ENCODE measurements at places on chromosomes 16 and 17.
A peak's percentile ranks its signal among the peaks of the same experiment; 100 is the strongest.

- DNase-seq = no peak
These were observed 11.8 kb downstream of the ASPHD1 start for GRCh38 chr16:29912087-29912486.

- no peak for DNase-seq
These were observed 30.7 kb downstream of the ELAC2 start for GRCh38 chr17:12987120-12987519.

DNA sequence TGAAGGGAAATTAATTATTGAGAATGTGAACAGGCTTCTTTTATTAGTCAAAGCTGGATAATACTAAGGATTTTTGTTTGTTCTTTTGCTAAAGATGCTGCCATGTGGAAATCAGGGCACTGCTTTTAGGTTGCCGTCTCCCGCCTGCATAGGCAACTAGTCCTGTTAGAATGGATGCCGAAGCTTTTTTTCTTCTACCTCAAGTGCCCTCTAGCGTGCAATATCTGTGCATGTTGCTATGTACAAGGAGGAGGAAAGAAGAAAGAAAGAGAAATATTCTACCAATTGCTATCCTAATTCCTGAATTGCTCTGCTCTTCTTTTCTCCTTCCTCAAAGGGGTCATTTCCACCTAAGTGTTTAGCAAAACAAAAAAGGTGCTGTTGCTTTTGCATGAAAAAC lies 5.2 kb upstream of the CDH8 start:
- no peak for DNase-seq

- DNase-seq = no peak
These were observed 467.1 kb downstream of the WWOX start for GRCh38 chr16:78566397-78567073.

- no peak for DNase-seq
These were observed 58.3 kb downstream of the RBFOX1 start for GRCh38 chr16:7390974-7391373.

GRCh38 chr16:4273858-4274311 lies 1.1 kb upstream of the TFAP4 start:
- DNase-seq = no peak

DNA sequence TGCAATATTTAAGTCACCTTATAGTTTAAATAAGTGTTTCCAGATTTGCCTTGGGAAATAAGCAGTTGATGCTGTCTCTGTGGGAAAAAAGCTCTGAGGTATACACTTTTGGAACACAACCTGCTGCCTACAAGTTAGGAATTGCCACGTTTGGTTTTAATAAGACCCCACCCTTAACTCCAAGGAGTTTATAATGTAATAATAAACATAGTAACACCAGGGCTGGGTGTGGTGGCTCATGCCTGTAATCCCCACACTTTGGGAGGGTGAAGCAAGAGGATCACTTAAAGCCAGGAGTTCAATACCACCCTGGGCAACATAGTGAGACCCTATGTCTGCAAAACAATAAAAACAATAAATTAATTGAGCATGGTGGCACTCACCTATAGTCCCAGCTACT lies 15.9 kb upstream of the SMG1 start:
- DNase-seq = no peak

DNA sequence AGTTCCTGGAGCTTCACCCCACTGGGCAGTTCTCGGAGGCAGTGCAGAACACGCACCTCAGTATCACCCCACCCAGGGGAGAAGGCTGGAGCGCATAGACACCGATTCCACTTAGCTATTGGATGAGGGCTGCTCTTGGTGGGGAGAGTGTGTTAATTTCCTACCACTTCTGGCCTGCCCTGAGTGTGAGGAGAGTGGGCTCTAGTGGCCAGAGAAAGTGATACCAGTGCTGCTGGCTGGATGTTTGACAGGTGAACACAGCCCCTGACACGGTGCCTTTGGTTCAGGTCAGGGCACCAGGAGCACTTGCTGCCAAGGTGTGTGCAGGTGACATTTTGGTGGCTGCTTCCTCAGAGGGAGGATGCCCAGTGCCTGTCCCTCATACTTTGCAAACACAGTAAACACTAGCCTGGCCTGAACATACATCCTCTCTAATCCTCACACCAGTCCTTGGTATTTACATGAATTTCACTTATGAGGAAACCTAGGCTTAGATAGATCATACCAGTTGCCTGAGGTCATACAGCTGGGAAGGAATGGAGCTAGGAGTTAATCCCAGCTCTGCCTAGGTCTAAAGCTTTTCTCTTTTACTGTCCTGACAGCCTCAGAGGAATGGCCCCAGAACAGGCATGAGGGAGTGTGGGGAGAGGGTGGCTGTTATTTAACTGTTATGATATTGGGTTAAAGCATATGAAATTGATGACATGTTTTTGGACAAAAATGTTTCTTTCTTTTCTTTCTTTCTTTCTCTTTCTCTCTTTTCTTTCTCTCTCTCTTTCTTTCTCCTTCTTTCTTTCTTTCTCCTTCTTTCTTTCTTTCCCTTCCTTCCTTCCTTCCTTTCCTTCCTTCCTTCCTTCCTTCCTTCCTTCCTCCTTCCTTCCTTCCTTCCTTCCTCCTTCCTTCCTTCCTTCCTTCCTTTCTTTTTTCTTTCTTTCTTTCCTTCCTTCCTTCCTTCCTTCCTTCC lies 21.0 kb upstream of the ITGAX start:
- DNase-seq = no peak

DNA sequence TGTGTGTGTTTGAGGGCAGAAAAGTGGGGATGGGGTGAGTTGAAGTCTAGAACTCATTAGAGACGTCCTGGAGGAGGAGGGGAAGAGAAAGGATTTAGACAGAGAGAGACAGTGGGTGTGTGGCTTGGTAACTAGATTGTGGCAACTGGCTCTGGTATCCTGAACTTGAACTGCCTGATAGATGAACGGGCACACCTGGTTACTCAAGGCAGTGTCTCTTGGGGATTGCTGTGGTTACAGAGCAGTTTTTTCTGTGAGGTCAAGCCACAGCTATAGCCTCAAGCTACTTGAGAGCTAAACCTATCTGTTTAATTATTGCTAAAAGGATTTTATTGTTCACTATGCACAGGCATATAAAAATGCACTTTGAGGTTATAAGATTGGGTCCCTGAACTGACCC lies 29.8 kb upstream of the MYH2 start:
- DNase-seq = no peak

GRCh38 chr16:3952737-3953131 lies 72.2 kb upstream of the CREBBP start:
- DNase-seq = no peak

DNA sequence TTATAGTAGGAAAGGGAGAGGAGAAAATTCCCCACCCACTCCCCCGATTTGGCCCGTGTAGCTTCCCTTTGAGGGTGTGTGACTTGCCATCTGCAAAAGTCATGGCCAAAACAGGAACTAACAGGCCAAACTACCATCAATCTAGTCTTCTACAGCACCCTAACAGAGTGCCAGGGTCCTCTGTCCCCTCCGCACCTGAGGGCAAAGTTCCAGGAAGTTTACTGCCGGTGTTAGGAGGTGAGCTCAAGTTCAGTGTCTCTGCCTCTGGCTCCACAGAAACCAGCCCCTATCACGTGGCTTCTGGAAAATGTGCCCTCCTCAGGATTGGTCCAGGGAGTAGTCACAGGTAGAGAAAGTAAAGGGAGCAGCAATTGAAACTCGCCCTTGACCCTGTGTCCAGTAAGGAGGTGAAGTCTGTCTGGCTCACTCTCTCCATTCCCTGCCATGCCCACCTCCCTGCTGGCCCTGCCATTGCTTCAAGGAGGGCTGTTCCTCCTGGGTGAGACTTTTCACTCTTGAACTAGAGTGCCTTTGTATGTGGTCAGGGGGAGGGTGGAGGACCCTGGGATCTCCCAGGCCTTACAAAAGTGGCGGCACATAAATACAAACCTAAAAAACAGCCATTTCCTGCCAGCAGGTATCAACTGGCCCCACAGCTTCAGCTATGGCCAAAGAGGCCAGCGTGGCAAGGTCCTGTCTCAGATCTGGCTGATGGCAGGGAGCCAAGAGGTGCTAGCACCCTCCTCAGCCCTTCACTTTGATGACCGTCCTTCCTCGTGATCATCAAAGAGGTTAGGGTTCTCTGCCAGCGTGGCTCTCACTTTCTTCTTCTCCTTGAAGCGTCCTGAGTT lies 5.3 kb downstream of the PRR15L start:
- DNase-seq = no peak

DNA sequence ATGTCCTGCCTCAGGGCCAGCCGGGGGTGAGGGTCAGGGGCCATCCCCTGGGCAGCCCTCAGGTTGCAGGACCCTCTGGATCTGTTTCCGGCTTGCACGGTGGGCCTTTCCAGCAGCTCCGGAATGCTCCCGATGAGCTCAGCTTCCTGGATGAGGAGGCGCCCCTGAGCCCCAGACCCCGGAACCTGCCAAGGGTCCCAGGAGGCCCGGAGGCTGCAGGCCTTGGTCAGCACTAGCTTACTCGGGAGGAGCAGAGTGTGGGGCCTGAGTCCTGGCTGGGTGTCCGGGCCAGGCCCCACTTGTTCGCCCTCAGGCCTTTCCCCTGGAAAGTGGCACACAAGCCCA lies 7.6 kb upstream of the C1QTNF8 start:
- DNase-seq = no peak

DNA sequence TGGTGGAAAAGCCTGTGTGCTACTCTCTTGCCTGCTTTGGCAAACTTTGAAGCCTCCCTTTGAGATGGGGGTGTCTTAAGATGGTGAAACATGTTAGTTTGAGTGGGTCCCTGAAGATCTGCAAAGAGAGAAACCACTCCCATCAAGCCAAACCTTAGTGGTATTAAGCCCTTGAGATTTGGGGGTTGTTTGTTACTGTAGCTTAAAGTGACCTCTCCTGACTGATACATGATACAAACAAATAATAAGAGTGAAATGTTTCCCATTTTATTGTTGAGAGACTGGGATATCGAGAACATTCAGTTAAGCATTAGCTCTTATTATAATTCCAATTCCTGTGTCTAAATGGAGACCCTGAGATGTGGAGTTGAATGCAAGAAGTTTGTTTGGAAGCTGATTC lies 63.1 kb downstream of the NT5M start:
- no peak for DNase-seq

GRCh38 chr16:85523602-85524364 lies 89.3 kb upstream of the GSE1 start:
- no peak for DNase-seq

GRCh38 chr16:52953215-52953614 lies 99.5 kb downstream of the CHD9NB start:
- no peak for DNase-seq

DNA sequence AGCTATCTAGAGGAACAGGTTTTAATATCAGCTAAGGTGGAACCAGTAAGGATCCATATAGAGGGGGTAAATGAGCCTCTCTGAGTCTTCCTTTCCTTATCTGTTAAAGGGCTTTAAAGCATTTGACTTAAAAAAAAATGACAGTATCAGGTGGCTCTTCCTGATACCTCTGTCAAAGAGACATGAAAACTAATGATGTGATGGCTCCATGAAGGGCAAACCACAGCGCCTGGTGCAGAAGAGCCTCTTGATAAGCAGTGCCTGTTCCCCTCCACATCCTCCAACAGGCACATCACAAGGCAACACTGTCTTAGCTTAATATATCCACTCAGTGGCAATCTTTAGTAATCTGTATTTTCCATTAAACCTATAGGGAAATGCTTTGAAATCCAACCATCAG lies 68.9 kb downstream of the USP31 start:
- no peak for DNase-seq

GRCh38 chr17:3527896-3528295 lies 29.7 kb downstream of the TRPV3 start:
- DNase-seq = no peak

DNA sequence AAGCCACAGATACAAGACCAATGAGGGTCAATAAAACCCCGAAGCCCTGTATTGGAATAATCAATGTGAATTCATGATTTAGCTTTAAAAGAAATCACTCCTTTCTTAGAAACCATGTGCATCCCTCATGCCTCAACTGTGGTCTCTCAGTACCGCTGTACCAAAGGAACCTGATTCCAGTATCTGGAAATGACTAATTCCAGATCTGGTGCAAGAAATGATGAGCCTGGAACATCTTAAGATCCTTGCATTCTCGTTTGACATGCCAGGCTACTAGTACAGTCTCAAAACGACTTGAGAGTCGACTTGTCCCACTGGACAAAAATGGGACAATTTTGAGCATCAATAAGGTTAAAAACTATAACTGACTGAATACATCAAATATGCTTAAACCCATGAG lies 21.2 kb downstream of the USP31 start:
- DNase-seq = no peak

DNA sequence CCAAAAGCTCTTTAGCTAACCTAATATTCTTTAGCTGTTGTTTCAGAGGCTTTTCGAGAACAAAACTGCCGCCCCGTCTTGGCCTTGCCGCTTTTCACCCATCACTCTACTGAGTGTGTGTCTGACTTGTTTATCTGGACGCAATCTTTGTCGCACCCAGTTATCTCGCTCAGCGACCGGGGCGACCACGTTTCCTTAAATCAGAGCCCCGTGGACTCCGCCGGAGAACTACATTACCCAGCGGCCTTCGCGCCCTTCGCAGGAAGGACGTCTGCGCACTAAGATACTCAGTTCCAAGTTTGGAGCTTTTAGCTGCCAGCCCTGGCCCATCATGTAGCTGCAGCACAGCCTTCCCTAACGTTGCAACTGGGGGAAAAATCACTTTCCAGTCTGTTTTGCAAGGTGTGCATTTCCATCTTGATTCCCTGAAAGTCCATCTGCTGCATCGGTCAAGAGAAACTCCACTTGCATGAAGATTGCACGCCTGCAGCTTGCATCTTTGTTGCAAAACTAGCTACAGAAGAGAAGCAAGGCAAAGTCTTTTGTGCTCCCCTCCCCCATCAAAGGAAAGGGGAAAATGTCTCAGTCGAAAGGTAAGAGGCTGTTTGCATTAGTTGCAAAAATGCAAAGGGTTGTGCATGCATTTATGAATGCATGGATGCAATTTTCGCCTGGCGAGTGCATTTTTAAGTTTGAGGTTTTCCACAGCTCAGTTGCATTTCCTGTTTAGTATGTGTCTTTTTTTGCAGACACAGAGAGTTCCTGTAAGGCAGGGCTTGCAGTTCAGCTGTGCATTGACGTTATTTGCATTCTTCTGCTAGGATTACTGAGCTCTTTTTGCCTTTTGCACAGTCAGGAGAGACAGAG lies at the start of gene MAP2K6:
Gene MAP2K6 (plus strand): TSS at position 290 of the 867 bp plus-strand sequence. CDS start 288 bp downstream, at position 578.
- peak; percentile 87 for DNase-seq

- DNase-seq = no peak
These were observed 79.2 kb upstream of the CHMP6 start for GRCh38 chr17:80912476-80912875.

- no peak for DNase-seq
These were observed 40.2 kb downstream of the C17orf67 start for GRCh38 chr17:56793531-56793930.

- no peak for DNase-seq
These were observed 74.7 kb upstream of the GNAO1 start for GRCh38 chr16:56116577-56116964.

DNA sequence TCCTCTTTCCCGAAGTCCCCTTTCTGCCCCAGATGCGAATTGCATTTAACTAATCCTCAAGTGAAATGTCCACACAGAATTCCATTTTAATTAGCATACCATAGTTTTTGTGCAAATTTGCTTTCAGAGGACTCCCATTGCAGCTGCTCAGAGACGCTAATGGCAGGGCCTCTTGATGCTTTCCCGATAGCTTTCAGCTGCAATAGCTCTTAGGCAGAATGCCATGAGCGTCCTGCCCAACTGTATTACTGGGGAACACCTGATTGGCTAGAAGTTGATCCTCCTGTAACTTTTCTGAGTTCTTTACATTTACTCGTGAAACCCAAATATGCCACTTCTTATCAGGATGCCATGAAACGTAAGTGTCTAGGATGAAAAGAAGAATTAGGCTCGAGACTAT lies 203.0 kb downstream of the UTP18 start:
- DNase-seq = no peak
